ENCODE measurements at places on chromosomes 6 and 20. TPM values are rescaled to one million over a fixed set of nuclear protein-coding genes. Genes with fewer than 3 reads are reported as not detected.

DNA sequence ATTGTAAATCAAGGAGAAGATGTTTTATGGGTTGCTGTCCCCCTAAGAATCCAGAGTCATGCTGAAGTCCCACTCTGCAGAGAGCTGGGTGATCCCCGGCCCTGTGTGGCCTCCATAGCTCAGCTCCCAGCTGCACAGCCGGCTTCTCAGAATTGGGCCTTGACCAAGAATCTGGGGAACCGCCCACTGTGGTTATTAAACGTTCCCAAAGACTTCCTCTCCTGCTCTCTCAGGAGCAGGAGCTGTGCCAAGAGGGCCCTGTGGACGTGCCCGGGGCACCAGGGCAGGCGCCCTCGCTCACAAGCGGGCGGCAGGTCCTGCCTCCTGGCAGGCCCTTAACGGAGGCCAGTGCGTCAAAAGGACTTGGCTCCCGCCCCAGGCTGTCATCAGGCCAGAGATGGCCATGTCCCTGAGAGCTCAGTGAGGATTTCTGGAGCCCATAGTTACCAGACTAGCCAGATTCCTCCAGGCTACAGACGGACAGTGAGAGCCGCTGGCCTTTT, 30.4 kb downstream of the ZC3H12D start:
- no peak for DNase-seq

DNA sequence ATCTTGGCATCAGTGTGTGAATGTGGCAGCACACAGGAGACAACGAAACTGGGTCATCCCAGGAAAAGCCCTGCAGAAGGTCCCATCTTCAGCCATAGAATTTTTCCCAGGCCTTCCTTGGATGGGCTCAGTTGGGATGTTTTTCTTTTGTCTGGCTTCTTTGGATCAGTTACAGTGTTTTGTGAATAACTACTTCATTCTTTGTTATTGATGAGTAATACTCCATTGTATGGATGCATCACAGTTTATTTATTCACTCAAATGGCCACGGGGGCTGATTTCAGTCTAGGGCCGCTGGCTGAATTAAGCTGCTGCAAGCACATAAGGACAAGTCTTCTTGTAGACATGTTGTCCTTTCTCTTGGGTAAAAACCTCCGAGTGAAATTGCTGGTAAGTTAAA, 81.3 kb upstream of the CD93 start:
- DNase-seq, result no peak

DNA sequence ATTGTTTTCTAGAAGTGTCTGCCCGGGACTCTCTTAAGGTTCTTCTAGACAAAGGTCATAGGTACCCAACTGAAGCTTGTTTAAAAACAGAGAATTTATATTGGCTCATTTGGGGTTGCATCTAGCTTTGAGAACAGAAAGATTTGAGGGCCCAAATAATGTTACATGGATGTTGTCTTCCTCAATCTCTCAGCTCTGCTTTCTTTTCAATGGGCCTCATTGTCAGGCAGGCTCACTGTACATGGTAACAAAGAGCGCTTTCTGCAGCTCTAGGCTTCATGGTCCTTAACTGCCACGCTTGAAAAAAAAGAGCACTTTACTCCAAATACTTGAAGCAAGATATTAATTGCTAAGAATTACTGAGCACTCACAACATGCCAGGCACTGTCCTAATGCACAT, 22.2 kb downstream of the NHLRC1 start:
- DNase-seq, result no peak

DNA sequence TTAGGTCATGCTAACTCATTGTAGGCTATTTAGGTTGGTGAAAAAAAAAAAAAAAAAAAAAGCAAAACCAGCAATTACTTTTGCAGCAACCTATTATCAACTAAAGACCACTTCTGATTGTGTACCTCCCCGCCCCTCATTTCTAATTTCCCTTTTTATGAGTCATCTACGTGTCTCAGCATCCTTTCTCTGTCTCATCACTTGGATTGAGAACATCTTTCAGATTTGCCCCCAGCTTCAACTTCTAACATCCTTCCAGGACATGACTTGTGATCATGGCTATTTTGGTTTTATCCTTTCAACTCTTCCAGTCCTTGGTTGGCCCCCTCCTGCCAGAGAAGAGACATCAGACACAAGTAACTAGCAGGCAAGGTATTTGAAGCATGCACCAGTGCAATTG, 156.7 kb upstream of the CCN2 start:
- no peak for DNase-seq

GRCh38 chr6:6402591-6402990, 82.1 kb upstream of the F13A1 start:
- no peak for DNase-seq

DNA sequence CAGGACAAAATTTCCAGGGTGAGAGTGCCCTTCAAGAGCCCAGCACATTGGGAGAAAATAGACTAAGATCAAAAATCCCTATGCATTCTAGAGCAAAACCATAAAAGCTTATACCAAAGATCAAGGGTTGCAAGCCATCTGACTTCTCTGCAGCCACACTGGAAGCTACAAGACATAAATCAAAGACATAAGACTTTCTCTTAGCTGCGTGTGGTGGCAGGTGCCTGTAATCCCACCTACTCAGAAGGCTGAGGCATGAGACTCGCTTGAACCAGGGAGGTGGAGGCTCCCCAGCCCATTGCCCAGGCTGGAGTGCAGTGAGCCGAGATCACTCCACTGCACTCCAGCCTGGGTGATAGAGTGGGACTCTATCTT, 91.9 kb upstream of the NXT1 start:
- peak; percentile 81 for DNase-seq

DNA sequence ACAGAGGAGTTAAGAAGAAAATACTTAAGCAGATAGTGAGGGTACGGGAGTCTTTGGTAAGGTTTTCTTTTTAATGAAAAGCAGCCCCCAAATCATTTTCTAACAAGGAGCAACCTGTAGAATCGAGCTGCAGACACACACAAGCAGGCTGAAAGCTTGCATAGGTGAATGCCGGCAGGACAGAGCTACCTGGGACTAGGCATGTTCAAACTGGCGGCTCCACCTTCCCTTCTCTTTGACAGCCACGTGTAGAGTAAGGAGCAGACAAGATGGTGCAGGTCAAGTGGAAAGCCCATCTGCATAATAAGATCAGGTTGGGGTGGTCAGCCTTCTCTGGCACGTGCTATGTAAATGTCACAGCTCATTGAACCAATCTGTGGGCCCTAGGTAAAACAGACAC, 1292.4 kb downstream of the EPHA7 start:
- no peak for DNase-seq

DNA sequence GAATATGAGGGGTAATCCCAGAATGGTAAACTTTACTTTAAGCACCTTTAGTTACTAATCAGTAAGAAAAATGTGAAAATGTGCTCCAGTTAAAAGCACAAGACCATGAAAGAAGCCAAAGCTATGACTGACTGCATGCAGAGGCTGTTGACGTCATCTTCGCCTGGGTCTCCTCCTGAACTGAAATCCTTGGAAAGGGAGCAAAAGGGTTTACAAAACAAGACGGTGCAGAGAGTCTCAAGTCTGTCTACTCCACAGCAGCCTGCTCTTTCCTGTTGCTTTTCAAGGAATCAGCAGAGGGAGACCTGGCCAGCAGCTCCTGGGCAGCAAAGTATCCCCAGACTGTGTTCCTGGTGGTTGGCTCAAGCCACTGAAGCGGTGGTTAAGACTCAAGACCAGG, 10.2 kb downstream of the FKBP1A start:
- no peak for DNase-seq

- DNase-seq, result no peak
Measured at GRCh38 chr6:80872951-80873308, 766.5 kb downstream of the BCKDHB start.

- DNase-seq, result no peak
Measured at GRCh38 chr6:137571854-137572253, 77.7 kb upstream of the OLIG3 start.

GRCh38 chr6:132598473-132598872, 8.9 kb upstream of the TAAR5 start:
- no peak for DNase-seq

DNA sequence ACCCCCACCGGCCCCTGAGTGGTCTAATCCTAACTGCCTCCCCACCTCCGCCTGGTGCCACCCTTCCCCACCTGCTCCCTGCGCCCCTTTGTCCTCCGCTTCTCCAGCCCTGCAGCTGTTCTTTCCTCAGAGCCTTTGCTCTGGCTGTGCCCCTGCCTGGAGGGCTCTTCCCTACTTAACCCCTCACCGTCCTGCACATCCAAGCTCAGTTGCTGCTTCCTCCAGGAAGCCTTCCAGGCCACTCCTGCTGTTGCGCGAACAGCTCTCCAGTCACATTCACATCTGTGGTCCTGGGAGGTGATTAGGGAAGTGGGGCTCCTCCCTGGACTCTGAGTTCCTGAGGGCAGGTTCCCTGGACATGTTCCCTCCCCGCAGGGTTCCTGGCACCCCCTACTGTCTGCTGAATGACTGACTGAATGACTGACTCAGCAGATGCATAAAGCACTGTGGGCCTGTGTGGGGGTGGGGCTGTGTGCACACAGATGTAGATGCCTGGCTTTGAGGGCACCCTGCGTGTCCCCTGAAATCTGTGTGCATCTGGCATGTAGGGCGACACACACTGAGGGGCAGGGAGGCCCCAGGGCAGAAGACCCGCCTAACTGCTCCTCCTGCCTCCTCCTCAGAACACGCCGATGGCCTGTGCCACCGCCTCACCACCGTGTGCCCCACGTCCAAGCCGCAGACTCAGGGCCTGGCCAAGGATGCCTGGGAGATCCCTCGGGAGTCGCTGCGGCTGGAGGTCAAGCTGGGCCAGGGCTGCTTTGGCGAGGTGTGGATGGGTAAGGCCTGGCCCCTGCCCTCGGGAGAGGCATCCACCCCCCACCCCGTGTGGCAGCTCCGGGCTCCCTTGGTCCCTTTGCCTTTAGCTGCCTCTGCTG, 51.4 kb downstream of the SRC start:
- no peak for DNase-seq

- no peak for DNase-seq
Measured at GRCh38 chr6:46676604-46677313, 10.9 kb upstream of the TDRD6 start.

DNA sequence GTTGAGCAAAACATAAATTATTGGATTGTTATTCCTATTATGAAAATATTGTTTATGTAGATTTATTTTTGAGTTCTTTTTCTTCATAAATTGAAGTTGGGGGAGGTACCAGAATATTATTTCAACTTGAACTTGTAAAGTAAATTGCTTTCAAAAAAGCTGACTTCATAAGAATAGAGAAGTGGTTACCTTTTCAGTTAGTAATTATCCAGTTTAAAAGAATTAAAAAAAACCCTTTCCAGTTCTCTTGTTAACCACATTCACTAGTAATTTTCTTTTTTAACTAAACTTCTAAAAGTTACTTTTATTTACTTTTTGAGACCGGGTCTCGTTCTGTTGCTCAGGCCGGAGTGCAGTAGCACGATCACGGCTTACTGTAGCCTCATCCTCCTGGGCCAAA, 124.3 kb downstream of the CDKAL1 start:
- no peak for DNase-seq

DNA sequence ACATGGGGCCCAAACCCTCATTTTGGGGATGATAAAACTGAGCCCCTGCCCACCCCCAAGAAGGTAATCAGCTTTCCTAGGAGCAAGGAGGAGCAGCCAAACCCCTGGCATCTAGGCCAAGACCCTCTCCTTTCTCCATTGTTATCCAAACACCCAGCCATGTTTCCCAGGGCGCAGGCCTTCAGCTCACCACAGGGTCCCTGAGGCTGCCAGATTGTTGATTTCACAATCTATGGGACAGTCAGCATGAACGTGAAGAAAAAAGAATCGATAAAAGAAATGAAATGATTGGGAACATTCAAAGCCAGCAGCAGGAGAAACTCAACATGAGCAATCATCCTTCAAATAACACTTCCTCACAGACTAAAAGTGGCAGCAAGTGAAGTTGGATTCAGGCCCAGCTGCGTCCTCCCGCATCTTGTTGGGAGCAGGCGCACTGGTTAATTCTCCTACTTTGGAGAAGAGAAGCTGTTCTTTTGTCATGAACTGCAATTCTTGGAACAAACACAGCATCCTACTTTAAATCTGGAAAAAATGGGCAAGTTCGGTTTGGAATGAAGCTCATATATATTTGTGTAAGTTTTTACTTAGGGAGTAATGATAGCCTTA, 241.8 kb upstream of the PRDM1 start:
- DNase-seq, result no peak

DNA sequence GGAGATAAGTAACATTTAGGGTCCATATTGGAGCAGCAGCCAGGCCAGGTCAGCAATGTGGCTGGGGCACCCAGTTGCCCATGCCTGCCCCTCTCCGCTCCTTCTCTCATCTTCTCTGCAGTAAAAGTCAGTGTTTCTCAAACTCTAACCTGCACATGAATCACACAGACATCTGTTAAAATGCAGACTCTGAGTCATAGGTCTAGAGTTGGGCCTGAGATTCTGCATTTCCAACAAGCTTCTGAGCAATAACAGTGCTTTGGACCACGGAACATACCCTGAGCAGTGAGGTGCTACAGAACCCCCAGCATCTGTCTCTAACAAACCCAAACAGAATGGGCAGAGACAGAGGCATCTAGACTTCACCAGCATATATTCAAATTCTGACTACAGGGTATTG, 10.1 kb downstream of the PHF10 start:
- DNase-seq, result no peak

HNF4A gene
- total RNA-seq, result 0.63 TPM
